ENCODE measurements at places on chromosomes 6 and 20.

DNA sequence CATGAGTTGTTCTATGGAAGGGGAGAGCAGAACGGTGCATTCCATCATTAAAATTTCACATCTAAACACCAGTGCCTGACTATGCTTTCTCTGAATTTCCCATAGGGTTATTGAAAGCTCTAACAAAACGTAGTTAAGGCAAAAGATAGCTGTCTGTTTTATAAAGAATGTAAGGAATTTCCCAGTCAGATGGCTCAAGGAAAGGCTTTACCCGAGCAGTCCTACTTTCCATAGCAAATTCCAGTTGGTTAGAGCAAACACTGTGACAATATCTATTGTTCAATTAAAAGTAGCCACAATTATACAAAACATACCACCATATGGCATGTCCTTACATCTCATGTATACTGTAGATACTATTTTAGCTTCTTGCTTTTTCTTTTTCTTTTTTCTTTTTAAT is 1059.5 kb upstream of the FLRT3 start:
- DNase-seq: no peak

GRCh38 chr20:3382836-3383235 is 24.6 kb downstream of the DNAAF9 start:
- DNase-seq: no peak

DNA sequence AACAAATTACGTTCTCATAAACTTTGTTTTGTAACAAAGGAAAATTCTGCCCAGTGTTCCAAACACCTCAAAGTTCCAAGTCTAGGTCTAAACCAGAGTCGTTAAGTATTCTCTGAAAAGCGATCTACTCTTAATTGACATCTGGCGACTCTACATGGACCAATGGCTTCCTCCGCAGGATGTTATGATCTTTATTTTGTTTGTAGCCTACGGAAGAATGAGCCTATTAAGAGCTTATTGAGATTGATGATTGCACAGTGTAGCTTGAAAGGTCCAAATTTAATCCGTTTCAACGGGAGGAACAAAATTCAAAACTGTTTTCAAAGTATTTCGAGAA is 61.1 kb downstream of the FAM217A start:
- no peak for DNase-seq

DNA sequence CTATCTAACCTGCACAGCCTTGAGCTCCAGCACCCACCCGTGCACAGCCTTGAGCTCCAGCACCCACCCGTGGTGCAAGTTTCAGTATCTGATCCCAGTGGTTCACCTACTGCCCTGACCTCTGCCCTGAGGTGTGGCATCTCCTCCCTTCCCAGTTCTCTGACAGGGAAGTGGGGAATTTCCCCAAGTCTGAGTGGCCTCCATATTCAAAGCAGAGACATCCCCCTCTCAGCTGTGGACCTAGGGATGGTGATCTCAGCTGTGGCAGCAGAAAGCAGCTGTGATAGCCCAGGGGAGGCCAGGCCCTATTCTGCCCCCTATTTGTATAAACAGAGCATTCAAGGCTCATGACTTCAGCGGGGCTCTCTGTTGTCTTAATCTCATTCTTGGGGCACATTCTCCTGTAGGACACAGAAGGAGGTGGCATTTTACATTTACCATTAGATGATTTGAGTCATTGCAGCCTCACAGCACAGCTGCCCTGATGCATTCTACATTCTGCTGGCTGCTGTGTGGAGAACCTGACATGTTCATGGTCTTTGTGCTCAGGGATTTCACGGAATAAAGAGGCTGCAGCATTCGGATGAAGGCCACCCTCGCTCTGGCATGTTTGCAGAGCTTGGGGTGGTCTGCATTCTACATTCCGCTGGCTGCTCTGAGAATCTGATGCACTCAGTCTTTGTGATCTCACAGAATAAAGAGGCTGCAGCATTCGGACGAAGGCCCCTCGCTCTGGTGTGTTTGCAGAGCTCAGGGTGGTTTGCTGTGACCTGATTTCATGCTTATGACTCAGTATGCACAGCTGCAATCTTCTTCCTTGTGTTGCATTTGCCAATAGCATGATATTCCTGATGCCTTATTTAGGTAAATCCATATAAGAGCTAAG is 16.9 kb downstream of the GPR31 start:
- DNase-seq: no peak

DNA sequence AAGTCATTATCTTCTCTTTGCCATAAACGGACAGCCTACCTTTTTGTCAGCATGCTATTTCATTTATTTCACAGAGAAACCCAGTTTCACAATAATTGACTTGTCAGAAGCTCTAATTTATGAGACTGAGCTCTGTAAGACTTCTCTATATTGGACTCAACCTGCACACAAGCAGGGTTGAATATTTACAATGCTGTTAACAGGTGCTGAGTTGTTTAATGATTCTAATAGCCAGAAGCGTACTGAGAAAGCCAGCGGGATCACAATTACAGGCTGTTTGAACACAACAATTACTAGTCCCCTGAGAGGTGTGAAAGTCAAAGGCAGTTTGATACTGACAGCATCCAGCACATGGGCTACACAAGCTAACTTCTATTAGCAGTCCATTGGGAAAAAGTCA is 128.2 kb upstream of the SIM1 start:
- no peak for DNase-seq

- DNase-seq: no peak
Observed at GRCh38 chr20:50478162-50478990, 31.8 kb upstream of the PTPN1 start.

Measured in progenitor cell of endocrine pancreas (in vitro differentiated cells).